Trophoblast cell (in vitro differentiated cells and primary cell): ENCODE measurements at places on chromosomes 1 and 21.

GRCh38 chr1:193265716-193266115, 79.3 kb upstream of the B3GALT2 start:
- DNase-seq = no peak

GRCh38 chr1:167122121-167122480, 28.2 kb downstream of the STYXL2 start:
- no peak for DNase-seq

GRCh38 chr1:39990428-39990827, 35.5 kb downstream of the MFSD2A start:
- DNase-seq = peak; percentile 38

GRCh38 chr1:223788746-223789415, 56.9 kb downstream of the TP53BP2 start:
- DNase-seq = no peak

DNA sequence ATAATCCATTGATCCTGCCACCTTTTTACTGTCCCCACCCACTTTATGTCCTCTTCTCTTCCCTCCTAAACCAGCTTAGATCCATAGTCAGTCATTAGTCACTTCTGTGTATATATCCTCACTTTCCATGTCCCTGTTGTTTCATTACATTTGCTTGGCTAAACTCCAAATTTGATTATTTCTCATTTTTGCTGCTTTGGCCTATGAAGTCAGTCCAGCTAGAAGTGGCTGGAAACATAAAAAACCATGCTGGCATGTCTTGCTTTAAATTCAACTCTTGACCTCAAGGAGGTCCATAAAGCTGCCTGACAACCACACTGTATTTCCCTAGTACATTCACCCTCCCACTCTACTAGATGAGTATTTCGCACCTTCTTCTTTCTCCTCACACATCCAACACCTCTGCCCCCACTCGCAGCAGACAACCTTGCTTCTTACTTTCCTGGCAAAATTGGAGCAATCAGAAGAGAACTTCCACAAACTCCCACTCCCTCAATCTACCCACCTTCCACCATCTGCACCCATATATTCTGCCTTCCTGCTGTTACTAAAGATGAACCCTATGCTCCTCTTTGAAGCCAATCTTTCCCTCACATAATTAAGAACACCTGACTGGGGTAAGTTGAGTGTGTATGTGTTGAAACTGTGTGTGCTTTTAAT, 72.1 kb downstream of the ZNF648 start:
- DNase-seq = no peak

DNA sequence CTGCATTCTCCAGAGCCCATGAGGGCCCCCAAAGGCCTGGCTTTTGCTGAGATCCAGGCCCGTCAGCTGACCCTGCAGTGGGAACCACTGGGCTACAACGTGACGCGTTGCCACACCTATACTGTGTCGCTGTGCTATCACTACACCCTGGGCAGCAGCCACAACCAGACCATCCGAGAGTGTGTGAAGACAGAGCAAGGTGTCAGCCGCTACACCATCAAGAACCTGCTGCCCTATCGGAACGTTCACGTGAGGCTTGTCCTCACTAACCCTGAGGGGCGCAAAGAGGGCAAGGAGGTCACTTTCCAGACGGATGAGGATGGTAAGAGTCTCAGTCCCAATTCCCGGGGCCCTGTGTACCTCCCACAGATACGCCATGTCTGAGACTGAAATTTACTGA, 39.1 kb downstream of the PTPRU start:
- DNase-seq = no peak

GRCh38 chr1:66154394-66154793, 361.7 kb downstream of the PDE4B start:
- no peak for DNase-seq

DNA sequence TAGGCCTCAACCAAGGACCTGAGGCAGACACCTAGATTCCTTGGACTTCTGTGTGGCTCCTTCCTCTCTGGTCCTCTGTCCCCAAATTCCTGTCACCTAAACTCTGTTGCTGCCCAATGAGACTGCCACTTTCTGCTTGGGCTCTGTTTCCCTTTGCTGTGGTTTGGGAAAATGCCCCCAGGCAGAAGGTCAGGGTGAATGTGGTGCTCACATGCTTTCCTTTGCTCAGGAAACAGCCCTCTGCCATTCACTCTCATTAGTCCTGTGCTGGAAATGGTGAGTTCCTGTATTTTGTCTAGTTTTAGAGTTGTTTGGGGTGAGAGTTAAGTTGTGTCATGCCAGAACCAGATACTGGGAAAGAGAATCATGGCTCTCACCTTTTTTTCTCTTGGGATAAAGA, 22.7 kb upstream of the SHE start:
- DNase-seq = no peak

- no peak for DNase-seq
Measured at GRCh38 chr1:225670806-225671733, 18.1 kb upstream of the ENAH start.

- no peak for DNase-seq
Measured at GRCh38 chr21:34935898-34936297, 113.2 kb downstream of the RUNX1 start.

DNA sequence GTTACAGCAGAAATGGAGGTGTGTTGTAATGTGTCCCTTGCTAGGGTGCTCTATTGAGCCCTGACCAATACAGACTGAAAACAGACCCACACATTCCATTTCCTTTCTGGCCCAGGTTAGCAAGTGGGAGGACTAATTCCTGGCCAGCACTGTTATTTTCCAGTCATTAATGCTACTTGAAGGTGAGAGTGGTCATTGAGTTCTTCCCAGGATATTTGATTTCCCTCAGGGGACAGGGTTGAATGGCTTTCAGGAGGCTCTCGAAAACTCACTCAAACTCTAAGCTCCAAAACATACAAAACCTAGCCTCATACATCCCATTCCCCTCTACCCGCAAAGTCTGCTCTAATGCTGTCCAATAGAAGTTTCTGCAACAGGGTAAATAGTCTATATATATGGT, 6.2 kb downstream of the LRRC52 start:
- no peak for DNase-seq

DNA sequence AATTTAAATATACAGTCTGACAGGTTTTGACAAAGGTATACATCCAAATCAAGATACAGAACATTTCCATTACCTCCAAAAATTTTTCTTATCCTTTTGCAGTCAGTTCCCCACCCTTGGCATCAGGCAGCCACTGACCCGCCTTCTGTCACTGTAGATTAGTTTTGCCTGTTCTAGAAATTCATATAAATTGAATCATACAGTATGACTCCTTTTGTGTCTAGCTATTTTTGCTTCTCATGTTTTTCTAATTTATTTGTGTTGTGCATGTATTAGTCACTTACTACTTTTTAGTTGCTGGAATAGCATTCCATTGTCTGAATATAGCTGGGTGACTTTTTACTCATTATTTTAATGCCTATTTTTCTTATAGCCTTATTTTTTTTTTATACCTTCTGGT, 3.8 kb downstream of the UTP25 start:
- DNase-seq = no peak

GRCh38 chr1:219990782-219991510, 55.4 kb downstream of the EPRS1 start:
- DNase-seq = no peak

DNA sequence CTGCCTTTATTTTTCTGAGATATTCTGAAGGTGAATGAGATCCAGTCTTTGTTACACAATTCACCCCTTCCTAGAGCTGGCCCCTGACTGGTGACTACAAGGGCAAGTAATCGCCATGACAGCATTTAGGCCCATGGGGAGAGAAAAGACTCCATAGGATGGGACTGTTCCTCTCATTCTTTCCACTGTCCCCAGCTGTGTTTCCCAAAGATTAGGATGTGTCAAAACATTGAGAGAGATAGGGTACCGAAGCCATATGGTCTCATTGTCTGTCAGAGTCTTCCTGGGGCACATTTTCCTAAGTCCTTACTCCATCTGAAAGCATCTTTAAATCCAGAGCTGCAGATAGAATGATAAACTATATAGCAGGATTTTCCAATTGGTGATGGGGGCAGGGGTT, 423.5 kb downstream of the OMA1 start:
- DNase-seq = no peak

- peak; percentile 94 for DNase-seq
Measured at GRCh38 chr1:231507476-231508355, 20.8 kb upstream of the TSNAX start.

- DNase-seq = no peak
Measured at GRCh38 chr1:90809996-90810395, 92.9 kb upstream of the BARHL2 start.

GRCh38 chr1:53557369-53557768, 98.2 kb downstream of the DMRTB1 start:
- no peak for DNase-seq

DNA sequence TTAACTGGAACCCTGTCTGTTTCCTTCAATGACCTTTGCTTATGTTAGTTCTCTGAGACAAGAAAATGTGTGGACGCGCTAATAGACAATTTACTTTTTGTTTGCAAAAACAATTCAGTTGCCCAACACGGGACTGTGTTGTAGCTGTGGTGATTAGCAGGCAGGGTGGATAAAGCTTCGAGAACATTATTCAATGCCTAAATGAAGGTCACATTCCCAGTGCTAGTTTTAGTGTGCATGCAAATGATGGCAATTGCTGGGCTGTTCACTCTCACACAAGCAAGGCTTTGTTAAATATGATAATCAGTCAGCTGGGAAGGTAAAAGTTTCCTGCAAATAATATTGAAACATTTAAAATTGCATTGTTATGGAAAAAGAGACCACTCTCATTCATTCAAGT, 188.4 kb downstream of the BACH1 start:
- no peak for DNase-seq

DNA sequence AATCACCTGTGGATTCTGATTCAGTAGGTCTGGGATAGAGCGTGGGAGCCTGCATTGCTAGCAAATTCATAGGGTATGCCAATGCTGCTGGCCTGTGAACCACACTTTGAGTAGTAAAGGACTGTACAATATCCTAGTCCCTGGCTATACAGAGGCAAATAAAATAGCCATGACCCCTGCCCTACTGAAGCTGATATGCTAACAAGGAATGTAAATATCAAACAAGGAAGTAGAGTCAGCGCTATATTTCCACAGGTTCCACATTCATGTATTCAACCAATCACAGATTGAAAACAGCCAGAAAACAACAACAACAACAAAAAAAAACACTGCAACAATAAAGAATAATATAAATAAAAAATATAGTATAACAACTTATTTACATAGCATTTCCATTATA, 77.8 kb downstream of the TM2D1 start:
- no peak for DNase-seq

GRCh38 chr1:181660621-181661020, 177.3 kb downstream of the CACNA1E start:
- no peak for DNase-seq
